ENCODE measurements at places on chromosomes 6 and 20.

- DNase-seq: no peak
These were observed 9.8 kb downstream of the MAS1L start for GRCh38 chr6:29477923-29478450.

- DNase-seq: peak; percentile 82
These were observed 34.7 kb downstream of the KIF25 start for GRCh38 chr6:168032005-168032760.

DNA sequence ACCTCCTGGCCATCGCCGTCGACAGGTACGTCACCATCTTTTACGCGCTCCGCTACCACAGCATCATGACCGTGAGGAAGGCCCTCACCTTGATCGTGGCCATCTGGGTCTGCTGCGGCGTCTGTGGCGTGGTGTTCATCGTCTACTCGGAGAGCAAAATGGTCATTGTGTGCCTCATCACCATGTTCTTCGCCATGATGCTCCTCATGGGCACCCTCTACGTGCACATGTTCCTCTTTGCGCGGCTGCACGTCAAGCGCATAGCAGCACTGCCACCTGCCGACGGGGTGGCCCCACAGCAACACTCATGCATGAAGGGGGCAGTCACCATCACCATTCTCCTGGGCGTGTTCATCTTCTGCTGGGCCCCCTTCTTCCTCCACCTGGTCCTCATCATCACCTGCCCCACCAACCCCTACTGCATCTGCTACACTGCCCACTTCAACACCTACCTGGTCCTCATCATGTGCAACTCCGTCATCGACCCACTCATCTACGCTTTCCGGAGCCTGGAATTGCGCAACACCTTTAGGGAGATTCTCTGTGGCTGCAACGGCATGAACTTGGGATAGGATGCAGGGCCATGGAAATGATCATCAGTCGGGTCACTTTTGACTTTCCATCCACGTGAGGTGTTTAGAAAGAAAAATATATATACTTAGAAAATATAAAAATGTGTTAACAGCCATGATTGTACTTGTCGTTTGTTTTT is 868 bp downstream of the MC3R start:
- DNase-seq: peak; percentile 36

DNA sequence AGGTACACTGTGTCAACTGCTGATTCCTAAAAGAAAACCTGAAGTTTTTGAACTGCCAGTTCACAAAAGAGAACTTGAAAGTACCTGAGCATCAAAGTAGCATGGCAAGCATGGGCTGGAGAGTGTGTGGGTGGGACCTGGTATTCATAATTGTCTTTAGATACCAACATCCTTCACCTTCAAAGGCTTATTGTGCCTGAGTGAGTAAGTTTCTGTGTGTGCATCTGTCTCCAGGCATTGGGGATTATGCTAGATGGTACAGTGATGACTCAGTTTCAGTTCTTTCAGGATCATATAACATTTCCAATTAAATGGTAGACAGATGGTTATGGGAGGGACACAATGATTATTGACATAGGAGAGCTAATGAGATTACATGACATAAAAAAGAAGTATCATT is 238.5 kb downstream of the ZFAND3 start:
- peak; percentile 21 for DNase-seq

DNA sequence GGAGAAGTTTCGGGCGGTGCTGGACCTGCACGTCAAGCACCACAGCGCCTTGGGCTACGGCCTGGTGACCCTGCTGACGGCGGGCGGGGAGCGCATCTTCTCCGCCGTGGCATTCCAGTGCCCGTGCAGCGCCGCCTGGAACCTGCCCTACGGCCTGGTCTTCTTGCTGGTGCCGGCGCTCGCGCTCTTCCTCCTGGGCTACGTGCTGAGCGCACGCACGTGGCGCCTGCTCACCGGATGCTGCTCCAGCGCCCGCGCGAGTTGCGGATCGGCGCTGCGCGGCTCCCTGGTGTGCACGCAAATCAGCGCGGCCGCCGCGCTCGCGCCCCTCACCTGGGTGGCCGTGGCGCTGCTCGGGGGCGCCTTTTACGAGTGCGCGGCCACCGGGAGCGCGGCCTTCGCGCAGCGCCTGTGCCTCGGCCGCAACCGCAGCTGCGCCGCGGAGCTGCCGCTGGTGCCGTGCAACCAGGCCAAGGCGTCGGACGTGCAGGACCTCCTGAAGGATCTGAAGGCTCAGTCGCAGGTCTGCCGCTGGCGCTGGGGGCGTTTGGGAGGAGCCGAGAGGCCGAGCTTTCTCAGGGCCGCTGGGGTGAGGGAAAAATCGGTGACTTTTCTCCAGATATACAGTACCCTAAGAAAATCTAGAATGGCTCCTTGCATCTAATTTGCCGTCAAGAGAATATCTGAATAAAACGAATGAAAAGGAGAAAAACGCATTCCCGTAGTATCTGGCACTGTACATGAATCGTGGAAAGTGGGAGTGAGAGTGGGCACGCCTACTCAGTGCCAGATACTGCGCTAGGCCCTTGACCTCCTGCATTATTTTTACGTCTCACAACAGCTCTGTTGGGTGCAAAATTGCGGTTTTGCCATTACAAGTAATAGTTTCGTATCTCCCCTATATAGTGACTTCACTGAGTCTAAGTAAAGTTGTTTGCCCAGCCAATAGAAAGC is 1.0 kb downstream of the CALHM6 start:
- DNase-seq: peak; percentile 55

GRCh38 chr6:161274488-161274858 is 612 bp upstream of the AGPAT4 start:
- DNase-seq: no peak

GRCh38 chr6:18352001-18352400 is 35.1 kb upstream of the RNF144B start:
- DNase-seq: no peak

GRCh38 chr6:16933961-16934360 is 167.9 kb upstream of the STMND1 start:
- no peak for DNase-seq

DNA sequence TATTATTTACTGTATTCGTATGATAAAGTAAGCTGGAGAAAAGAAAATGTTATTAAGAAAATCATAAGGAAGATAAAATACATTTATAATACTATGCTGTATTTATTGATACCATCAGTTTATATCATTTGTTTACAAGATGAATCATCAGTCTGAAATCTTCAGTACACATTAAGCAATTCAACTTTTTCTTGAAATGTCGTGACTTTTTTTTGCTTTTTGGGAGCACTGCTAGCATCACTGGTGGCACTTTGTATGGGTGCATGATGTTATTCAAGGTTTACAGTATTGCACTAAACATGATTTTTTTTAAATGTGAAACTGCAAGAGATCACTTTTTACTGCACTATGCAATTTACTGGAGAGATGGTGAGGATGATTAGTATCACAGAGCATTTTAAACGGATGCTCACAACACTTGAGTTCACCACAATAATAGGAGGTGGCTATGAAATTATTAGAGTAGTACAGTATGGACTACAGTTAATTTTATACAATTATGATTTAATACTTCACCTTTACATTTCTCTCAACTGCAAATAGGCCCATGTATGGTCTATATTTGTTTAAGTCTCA is 85.9 kb downstream of the SNAP25 start:
- DNase-seq: peak; percentile 47

GRCh38 chr20:64150756-64151632 is 13.3 kb upstream of the MYT1 start:
- no peak for DNase-seq

GRCh38 chr20:63610581-63611435 is 16.1 kb downstream of the GMEB2 start:
- DNase-seq: no peak

DNA sequence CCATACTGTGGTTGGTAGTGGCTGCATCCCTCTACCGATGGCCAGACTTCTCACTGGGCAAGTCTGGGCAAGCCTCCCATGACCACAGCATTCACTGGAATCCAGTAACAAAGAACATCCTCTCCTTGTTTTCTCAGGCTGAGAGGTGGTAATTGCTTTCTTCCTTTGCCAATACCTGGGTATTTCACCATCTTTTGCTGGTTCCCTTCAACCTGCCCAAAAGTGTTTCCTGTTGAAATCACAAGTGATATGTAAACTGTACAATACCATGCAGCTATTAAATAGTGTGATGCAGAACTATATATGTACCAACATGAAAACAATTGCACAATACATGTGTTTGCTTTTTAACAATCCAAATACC is at the start of gene PTCHD4:
Gene PTCHD4, minus strand, starts transcription at position 55 of the 364 bp plus-strand sequence. CDS start 42,240 bp downstream, outside the sequence.
- DNase-seq: peak; percentile 33

GRCh38 chr6:149007846-149008245 is 261.0 kb downstream of the UST start:
- DNase-seq: no peak

- no peak for DNase-seq
These were observed 6.7 kb upstream of the CDKN1A start for GRCh38 chr6:36671687-36672375.

- DNase-seq: no peak
These were observed 58.2 kb upstream of the SYNDIG1 start for GRCh38 chr20:24411003-24411833.

DNA sequence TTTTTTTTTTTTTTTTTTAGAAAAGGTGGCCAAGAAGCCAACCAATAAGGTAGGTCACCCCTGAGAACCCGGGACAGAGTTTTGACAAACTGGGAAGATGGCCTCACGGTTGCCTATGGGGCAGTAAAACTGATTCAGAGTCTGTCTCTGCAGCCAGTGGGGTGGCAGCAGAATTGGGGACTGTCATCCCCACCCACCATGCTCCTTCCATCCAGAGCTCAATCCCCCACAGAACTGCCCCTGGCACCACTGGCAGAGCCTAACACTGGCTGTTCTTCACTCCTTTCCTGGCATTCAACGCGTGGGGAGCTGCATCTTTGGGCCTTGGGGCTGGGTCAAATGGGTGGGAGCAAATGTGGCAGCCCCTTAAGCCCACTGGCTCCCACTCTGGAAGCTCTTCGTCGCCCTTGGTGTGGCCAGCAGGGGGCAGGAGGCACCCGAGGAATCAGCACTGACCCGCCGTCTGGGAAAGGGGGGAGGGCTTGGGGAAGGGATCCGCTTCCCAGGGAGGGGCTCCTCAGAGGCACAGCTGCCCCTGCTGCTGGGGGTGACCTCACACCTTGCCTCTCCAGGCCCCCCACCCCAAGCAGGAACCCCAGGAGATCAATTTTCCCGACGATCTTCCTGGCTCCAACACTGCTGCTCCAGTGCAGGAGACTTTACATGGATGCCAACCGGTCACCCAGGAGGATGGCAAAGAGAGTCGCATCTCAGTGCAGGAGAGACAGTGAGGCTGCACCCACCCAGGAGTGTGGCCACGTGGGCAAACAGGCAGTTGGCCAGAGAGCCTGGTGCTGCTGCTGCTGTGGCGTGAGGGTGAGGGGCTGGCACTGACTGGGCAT is 10.4 kb downstream of the CD40 start:
- no peak for DNase-seq

GRCh38 chr6:165655191-165655590 is 7.8 kb downstream of the PDE10A start:
- no peak for DNase-seq

DNA sequence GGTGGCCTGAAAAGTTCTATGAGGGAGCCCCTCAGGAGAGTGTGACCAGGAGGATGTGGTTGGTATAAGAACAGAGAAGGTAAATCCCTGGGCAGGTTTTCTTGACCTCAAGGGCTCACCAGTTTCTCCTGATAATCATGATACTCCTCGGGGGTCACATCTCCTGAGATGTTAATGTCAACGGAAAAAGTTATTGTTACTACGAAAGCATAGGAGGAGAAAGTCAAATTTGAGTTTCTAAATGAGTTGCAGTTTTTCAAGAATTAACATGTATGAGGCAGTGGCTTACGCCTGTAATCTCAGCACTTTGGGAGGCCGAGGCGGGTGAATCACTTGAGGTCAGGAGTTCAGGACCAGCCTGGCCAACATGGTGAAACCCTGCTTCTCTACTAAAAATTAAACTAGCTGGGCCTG is 23.4 kb downstream of the MGME1 start:
- no peak for DNase-seq

GRCh38 chr6:145743332-145743731 is 8.0 kb upstream of the EPM2A start:
- DNase-seq: no peak

DNA sequence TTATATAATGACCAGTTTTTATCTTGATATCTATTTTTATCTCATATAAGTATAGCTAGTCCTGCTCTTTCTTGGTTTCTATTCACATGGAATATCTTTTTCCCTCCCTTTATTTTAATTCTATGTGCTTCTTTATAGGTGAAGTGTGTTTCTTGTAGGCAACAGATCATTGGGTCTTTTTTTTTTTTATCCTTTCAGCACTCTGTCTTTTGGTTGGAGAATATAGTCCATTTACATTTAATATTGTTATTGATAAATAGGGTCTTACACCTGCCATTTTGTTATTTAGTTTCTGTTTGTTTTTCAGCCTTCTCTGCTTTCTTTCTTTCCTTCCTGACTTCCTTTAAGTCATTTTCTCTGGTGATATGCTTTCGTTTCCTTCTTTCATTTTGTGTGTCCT is 22.2 kb upstream of the LAMA2 start:
- no peak for DNase-seq

GRCh38 chr20:2455771-2456497 is 14.7 kb downstream of the SNRPB start:
- no peak for DNase-seq

- DNase-seq: no peak
These were observed 435 bp upstream of the ZNF322 start for GRCh38 chr6:26660000-26660361.

DNA sequence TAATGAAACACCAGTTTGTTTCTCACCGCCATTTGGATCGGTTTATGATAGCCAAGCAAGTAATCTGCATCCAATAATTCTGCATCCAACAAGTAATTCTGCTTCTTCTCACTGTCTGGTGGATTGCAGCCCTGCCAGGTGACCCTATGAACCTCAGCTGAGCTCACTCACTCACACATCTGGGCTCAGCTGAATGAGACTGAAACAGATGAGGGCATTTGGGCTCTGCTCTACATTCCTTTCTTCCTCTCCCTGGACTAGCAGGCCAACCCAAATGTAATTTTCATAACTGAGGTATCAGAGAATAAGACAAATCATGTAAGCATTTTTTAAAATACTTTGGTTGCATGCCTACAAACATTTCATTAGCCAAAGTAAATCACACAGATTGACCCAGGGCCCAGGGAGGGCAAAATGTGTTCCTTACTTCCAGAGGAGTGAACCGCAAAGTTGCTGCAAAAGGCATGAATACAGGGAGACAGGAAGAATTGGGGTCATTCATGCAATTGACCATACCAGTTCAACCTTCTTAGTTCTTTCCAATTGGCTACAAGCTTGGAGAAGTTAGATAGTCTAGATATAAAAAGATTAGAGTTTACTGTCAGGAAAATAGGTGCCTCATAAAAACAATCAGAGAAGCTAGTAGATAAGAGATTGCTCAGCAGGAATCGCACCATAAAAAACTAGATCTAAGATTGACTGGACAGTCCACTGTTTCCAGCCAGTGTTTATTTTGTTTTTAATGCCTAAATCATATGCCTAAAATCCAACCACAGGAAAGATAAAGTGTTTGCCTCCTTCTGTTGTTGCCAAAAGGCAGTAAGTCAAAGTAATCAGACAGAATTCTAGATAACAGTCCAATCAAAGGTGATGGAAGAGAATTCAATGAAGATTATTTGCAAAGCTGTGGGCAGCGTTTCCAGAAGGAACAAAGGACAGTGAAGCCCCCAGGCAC is 43.7 kb downstream of the CBLN4 start:
- DNase-seq: no peak
